ENCODE measurements at places on chromosomes 11 and 22.

DNA sequence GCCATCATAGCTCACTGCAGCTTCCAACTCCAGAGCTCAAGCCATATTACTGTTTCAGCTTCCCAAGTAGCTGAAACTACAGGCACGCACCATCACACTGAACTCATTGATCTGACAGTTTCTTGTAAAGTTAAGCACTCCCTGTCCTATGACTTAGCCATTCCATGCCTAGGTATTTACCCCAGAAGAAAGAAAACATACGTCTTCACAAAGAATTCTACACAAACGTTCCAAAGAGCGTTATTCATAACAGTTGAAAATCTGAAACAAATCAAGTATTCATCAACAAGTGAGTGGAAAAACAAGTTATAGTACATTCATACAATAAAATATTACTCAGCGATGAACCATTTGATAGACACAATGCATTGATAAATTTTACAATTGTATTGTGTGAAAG, 7.8 kb upstream of the NLRP10 start:
- no peak for DNase-seq

- no peak for DNase-seq
These were observed 88.5 kb upstream of the ALX4 start for GRCh38 chr11:44398266-44399030.

GRCh38 chr11:102545701-102546100, 15.2 kb upstream of the MMP7 start:
- DNase-seq: no peak

- DNase-seq: no peak
These were observed 2.2 kb downstream of the SLC3A2 start for GRCh38 chr11:62882788-62883501.

GRCh38 chr11:103619480-103619879, 417.0 kb upstream of the DDI1 start:
- no peak for DNase-seq

GRCh38 chr22:30301995-30302809, 12.9 kb upstream of the CASTOR1 start:
- no peak for DNase-seq

- DNase-seq: no peak
These were observed 2.2 kb downstream of the CALCA start for GRCh38 chr11:14969901-14970323.

- DNase-seq: no peak
These were observed 161.8 kb upstream of the GRIA4 start for GRCh38 chr11:105447936-105448702.

- no peak for DNase-seq
These were observed 5.7 kb downstream of the C1QTNF6 start for GRCh38 chr22:37182101-37182948.

GRCh38 chr22:50531546-50531961, 1.7 kb upstream of the TYMP start:
- peak; percentile 46 for DNase-seq

DNA sequence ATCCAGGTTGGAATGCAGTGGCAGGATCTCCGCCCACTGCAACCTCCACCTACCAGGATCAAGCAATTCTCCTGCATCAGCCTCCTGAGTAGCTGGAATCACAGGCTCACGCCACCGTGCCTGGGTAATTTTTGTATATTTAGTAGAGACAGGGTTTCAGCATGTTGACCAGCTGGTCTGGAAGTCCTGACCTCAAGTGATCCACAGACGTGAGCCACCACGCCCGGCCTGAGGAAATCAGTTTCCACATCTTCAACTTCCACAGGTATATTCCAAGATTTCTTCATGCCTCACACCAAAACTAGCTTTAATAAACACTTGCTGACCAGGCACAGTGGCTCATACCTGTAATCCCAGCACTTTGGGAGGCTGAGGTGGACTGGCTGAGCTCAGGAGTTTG, 7.6 kb downstream of the HARBI1 start:
- no peak for DNase-seq

DNA sequence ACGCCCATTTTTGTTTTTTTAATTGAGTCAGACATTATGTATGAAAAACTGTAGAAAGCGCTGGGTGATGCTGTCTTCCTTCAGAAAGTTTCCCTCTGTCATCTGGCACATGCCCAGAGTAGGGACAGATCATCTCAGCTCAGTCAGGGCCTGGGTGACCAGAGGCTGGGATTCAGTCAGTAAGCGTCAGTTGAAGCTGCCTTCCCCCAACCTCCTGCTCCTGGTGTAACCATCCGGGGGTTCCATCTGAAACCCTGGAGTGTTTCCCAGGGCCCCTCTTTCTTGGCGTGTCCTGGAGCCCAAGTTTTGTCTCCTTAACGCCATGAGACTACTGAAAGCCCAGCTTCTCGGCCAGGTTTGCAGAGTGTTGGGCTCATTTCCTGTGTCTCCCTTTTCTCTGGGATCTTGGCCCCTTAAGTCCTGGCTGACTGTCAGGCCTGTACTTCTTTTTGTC, 10.7 kb downstream of the PPFIA1 start:
- no peak for DNase-seq

- no peak for DNase-seq
These were observed 640.2 kb upstream of the KIRREL3 start for GRCh38 chr11:127640561-127641451.

GRCh38 chr11:96275801-96276594, 67.0 kb downstream of the MAML2 start:
- no peak for DNase-seq

GRCh38 chr11:119108857-119109221, 1.7 kb downstream of the C2CD2L start:
- DNase-seq: no peak

DNA sequence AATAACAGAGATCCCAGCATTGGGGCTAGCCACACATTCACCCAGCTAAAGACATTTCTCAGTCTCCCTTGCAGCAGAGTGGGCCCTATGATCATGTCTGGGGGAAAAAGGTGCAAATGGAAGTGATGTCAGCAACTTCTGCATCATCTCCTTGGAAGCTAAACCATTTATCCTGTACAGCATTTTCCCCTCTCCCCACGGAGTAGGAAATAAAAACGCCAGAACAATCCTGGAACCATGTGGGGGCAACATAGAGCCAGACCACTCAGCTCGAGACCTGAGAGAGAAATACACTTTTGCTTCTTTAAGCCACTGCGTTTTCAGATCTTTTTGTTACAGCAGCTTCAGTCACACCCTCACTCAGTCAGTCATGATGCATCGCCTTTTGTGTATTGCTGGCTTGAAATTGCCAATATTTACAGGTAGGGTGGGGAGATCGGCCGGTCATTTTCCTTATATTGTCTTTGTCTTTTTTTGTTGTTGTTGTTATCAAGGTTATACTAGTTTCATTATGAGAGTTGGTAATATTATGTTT, 9.1 kb upstream of the RAC2 start:
- no peak for DNase-seq

DNA sequence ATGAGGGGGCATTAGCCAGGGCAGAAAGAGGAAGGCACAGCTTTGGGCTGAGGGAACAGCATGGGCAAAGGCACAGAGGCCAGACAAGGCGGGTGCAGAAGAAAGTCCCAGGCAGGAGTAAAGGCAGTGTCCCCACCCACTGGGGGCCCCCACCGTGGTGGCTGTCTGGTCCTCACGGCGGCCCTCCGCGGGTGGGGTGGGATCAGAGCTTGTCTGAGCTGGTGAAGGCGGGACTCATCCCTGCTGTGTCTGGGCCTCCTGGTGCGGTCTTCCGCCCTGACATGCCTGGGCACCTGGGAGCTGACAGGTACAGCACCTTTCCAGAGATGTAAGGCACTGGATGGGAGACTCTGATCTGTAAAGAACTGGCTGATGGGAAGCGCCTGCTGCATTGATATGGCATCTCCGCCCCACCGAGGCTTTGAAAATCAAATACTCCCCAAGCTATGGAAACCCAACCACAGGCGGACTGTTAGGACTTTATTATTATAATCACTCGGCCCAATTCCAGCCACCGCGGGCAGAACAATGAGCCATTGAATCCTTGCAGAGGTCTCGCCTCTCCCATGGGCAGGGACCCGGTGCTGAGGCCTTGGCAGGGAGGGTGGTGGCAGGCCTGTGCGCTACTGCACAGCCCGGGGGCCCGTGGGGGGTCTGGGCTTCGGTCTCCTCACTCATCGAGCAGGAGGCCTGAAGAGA, 14.2 kb upstream of the GNB1L start:
- peak; percentile 6 for DNase-seq

DNA sequence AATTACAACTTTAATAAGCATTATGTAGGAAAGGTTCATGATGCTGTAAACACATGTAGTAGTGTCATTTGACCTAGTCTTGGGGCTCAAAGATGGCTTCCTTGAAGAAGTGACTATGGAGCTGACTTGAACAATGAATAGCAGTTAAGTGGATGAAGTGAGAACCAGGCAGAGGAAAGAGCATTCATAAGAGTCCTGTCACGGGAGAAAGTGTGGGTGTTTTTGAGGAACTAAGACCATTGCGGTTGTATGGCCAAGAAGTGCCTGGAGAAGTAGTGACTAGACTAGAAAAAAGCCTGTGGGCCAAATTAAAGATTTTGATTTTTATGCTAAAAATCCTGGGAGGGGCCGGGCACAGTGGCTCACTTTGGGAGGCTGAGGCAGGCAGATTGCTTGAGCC, 7.2 kb upstream of the IL18BP start:
- no peak for DNase-seq

- DNase-seq: no peak
These were observed 113.8 kb downstream of the NECTIN1 start for GRCh38 chr11:119615003-119615881.

DNA sequence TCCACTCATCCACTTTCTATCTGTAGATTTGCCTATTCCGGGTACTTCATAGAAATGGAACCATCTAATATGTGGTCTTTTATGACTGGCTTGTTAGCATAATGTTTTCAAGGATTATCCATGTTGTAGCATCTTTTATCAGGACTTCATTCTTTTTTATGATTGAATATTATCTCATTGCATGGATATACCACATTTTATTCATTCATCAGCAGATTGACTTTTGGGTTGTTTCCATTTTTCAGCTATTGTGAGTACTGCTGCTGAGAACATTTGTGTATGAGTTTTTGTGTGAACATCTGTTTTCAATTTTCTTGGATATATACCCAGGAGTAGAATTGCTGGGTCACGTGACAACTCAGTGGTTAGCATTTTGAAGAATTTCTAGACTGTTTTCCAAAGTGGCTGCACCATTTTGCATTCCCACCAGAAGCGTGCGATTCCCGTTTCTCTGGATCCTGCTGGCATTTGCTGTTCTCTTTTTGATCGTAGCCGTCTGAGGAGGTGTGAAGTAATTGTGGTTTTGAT, 8.9 kb downstream of the DERL3 start:
- DNase-seq: no peak

- DNase-seq: no peak
These were observed 1208.4 kb upstream of the TENM4 start for GRCh38 chr11:80649186-80649585.

DNA sequence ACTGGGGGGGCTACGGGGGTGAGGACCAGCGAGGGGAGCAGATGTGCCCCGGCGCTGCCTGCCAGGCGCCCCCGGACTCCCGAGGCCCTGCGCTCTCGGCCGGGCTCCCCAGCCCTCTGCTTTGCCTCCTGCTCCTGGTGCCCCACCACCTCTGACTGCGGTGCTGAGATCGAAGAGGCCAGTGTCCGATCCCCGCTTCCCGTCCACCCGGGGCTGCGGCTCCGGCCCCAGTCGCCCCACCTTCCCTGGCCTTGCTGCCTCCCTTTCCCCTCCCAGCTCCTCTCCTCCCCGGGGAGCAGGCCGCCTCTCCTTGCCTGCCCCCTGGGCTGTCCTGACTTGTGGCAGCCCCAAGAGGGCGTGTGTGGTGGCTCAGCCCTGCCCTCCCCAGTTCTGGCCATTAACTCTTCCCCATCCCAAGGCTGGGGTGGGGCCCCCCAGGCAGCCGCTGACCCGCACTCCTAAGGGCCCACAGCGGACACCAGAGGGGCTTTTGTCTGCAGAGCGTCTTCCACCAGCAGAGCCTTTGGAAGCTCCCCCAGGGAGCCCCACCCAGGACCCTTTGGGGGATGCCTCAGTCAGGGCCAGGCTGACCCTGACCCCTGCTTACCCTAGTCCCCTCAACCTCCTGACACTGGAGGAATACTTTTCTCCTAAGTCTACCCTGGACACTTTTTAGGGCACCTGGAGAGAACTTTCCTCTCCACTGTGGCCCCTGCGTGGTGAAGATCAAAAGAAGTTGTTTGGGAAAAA, 16.6 kb downstream of the RTN4RL2 start:
- no peak for DNase-seq

- DNase-seq: no peak
These were observed 54.9 kb downstream of the ENDOD1 start for GRCh38 chr11:95144313-95145235.

DNA sequence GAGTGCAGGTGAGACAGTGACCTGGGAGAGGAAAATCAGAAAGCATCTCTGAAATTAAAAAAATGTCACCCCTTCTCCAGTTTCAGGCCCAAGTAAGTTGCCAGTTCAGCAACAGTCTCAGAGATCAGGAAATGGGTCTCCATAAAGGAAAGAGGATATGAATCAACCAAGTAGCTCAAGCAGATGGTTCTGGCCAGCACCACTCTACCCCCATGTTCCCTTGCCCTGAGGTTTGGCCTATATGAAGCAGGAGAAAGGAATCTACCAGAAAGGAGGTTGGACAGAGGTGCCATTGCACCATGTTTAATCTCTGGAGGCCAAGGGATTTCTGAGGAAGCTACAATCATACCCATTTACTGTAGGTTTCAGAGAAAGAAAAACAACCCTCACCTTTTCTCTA, 7.7 kb downstream of the FZD4 start:
- DNase-seq: no peak

GRCh38 chr11:70901951-70902521, 350.3 kb downstream of the SHANK2 start:
- DNase-seq: no peak

- DNase-seq: no peak
These were observed 14.9 kb downstream of the VSIG10L2 start for GRCh38 chr11:125960771-125961170.

GRCh38 chr22:44741929-44742328, 10.4 kb upstream of the ARHGAP8 start:
- DNase-seq: no peak

DNA sequence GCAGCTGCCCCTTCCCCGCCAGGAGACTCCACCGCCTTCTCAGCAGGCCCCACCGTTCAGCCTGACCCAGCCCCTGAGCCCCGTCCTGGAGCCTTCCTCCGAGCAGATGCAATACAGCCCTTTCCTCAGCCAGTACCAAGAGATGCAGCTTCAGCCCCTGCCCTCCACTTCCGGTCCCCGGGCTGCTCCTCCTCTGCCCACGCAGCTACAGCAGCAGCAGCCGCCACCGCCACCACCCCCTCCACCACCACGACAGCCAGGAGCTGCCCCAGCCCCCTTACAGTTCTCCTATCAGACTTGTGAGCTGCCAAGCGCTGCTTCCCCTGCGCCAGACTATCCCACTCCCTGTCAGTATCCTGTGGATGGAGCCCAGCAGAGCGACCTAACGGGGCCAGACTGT, 42.6 kb downstream of the PPP2R1B start:
- no peak for DNase-seq

DNA sequence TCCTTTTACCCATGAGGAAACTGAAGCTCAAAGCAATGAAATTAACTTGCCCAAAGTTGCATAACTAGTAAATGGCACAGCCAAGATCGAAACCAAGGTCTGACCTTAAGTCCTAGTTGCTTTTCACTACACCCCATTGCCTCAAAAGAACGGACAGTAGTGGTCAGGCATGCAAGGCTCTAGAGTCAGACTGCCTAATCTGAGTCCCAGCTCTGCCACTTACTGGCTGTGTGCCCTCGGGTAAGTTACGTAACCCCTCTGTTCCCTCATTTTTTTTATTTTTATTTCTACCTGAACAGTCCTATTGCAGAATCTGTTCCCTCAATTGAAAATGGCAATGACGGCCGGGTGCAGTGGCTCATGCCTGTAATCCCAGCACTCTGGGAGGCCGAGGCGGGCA, 9.6 kb downstream of the CYB561A3 start:
- no peak for DNase-seq

GRCh38 chr11:95577716-95578460, 211.7 kb downstream of the FAM76B start:
- DNase-seq: no peak

All from T-helper 17 cell (primary cell).